CD14-positive monocyte (primary cell): ENCODE measurements at places on chromosomes 6 and 20. TPM values are rescaled to one million over a fixed set of nuclear protein-coding genes. Genes with fewer than 3 reads are reported as not detected.
A peak's percentile ranks its signal among the peaks of the same experiment; 100 is the strongest.

Gene C6orf132
- polyA plus RNA-seq: not detected

Gene RCAN2
- not detected for polyA plus RNA-seq

Gene CDSN
- polyA plus RNA-seq: not detected in 2 replicates

DNA sequence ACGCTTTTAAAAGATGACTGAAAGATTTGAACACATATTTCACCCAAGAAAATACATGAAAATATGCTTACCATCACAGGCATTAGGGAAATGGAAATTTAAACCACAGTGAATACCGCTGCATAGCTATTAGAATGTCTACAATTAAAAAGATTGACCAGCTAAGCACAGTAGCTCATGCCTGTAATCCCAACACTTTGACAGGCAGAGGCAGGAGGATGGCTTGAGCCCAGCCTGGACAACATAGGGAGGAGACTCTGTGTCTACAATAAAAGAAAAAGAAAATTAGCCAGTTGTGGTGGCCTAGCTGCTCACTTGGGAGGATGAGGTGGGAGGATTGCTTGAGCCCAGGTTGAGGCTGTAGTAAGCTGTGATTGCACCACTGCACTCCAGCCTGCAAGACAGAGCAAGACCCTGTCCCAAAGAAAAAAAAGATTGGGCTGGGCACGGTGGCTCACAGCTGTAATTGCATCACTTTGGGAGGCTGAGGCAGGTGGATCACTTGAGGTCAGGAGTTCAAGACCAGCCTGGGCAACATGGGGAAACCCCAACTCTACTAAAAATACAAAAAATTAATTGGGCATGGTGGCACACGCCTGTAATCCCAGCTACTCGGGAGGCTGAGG, 163.7 kb upstream of the AKAP12 start:
- no peak for DNase-seq

DNA sequence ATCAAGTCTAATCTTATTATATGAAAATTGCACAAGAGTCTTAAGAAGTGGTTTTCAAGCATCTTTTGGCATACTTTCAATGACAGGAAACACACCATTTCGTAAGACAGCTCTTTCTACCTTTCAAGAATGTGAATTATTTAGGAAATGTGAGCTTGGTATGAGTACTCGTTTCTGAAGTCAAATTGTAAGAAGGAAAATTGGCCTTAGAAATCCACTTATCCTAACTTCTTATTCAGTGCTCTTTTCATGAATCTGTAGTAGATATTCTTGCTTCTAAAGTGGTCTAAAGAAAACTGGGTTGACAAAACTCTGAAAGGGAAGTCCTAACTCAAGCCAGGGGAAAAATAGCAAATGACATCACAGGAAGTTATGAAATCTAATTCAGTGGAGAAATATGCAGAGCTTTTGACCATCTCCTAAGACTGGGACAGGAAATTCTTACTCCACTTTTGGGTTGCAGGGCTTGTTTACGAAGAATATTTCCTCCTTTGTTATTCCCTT, 38.5 kb upstream of the OGFRL1 start:
- peak; percentile 77 for DNase-seq

DNA sequence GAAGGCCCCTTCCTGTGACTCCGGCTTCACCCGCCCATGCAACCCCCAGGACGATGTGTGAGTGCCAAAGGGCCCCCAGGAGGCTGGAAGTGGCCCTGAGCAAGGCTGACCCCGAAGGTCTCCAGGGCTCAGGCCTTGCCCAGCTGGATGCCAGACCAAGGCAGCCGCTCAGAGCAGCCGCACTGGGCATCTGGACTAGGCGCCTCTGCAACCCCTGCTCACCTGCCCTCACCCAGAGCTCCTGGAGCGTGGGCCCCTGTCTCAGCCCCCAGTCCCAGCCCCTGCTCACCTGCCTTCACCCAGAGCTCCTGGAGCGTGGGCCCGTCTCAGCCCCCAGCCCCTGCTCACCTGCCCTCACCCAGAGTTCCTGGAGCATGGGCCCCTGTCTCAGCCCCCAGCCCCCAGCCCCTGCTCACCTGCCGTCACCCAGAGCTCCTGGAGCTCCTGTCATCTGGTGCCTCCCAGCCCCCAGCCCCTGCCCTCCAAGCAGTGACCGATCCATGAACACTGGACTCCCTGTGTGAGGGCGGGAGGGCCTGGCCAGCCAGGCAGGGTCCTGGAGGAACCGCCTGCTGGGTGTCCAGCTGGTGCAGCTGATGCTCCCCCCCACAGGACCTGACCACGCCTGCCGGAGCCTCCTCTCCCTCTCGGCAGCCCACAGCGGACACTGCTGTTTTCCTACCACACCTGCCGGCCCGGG, 1.1 kb downstream of the SRMS start:
- no peak for DNase-seq

GRCh38 chr6:25136854-25137253, 142.3 kb upstream of the CARMIL1 start:
- DNase-seq: peak; percentile 26

DNA sequence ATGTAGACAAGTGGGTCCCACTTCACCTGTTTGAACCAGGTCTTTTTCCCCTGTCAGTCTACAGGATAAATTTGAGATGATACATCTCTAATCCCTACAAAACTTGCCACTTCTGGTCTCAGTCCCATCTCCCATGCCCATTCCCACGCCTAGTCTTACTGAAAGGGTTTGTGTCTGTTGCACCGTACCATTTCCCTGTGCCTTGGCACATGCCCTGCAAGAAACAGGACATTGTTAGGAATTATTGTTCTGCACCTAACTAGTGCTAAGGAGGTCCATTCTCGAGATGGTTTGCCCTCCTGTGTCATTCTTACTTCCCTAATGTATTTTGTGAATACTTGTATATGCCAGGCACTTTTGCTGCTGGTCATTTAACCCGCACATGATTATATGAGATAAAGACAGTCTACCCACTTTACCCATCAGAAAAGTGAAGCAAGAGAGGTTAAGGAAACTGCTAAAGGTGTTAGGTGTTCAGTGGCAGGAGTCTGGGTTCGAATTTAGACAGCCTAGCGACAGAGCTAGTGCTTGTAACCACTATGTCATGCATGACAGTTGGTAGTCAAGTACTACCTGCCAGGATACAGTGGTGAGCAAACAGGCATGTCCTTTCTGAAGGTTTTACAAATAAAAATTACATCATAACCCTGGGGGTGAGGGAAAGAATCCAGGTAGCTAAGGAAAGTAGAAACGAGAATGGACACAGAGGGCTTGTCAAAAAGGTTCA, 12.7 kb downstream of the FAM217A start:
- DNase-seq: no peak
